ENCODE measurements at places on chromosomes 4 and X. TPM values are rescaled to one million over a fixed set of nuclear protein-coding genes. Genes with fewer than 3 reads are reported as not detected.
A peak's percentile ranks its signal among the peaks of the same experiment; 100 is the strongest.

DNA sequence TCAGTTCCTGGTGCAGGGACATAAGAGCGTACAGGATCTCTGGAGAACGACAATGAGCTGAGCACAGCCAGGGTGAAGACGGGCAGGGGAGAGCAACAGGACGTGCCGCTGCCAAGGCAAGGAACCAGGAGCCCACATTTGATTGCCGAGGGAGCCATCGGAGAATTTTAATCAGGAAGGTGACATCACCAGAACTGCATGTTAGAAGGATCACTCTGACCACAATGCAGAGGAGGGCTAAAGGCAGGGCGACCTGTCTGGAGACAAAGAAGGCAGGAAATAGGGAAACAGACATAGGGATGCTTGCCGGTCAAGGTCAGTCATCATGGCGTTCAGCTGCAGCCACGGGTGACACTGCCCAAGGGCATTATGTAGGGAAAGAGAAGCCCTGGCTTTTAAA is 81.4 kb downstream of the RBM47 start:
- no peak overlapping the region for H3K4me3 ChIP-seq
- no peak for DNase-seq
- no peaks in the 10 kb centered on the region for H3K36me3 ChIP-seq
- H3K27ac ChIP-seq = no peak overlapping the region

DNA sequence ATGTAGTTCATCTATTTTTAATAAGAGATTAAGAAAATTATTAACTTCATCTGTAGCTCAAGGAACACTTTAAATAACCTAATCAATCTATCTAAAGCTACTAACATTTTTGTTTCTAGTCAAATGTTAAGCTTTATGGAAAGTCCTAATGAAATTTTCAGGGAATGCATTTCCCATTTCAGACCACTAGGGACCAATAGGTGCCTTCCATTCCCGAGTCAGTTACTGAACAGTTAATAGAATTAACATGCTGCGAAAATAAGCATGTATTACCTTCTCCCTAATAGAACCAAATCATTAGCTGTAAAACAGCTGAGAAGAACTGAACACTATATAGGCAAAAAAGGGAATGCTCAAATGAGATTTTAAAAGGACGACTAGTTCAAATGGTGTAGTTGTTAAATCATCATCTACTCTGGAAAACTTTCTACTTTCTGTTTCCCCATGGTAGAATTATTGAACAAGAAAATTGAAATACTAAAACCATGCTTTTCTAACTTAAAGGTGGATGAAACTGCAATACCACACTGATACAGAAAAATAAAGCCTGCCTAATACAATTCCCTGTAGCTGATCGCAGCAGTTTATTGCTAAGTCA is 22.5 kb downstream of the STX18 start:
- H3K27me3 ChIP-seq = no peaks in the 10 kb centered on the region
- DNase-seq = no peak
- H3K4me1 ChIP-seq = peaks cover 33% of the 10 kb centered on the region
- no peaks in the 10 kb centered on the region for H3K36me3 ChIP-seq
- no peak overlapping the region for H3K4me3 ChIP-seq
- H3K27ac ChIP-seq = no peak overlapping the region

DNA sequence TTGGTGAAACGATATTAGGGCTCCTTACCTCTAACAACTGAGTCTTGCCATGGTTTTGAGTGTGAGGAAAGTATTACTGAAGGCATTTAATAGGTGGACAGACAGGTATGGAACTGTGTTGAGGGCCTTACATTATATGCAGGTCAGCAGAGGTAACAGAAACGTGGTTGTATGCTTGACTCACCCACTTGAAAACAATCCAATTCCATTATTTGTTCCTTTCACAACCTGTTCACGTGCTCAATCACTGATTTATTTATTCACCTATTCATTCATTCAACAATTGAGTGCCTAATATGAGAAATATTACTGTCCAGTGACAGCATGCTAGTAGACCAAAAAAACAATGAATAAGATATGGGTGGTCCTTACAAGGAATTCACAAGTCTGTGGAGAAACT is 33.3 kb upstream of the PPARGC1A start:
- H3K4me3 ChIP-seq = no peak overlapping the region
- H3K27me3 ChIP-seq = no peaks in the 10 kb centered on the region
- H3K27ac ChIP-seq = no peak overlapping the region
- no peak for DNase-seq

Gene NALF2
- total RNA-seq = not detected

DNA sequence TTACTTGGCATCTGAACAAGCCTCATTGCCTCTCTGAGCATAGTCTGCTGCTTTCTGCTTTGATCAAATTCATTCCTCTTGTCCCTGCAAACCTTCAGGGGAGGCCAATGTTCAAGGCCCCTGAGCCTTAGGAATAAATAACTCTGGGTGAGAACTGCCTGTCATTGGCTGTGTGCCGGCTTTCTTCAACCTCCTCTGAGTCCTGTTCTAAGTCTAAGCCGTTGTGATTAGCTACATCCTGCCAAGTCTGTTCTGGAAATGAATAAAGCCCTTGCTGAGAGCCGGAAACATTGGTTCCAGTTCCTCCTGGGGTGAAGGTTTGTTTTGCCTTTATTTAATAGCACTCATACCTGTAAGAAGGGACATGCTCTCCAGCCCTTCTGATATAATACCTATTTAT is 13.8 kb downstream of the RNF4 start:
- peak overlapping the region; percentile 88 for H3K27ac ChIP-seq
- H3K27me3 ChIP-seq = no peaks in the 10 kb centered on the region
- no peak for DNase-seq
- peaks cover 57% of the 10 kb centered on the region for H3K36me3 ChIP-seq
- H3K4me1 ChIP-seq = peaks cover 92% of the 10 kb centered on the region

Gene VCX3A
- total RNA-seq = not detected

- DNase-seq = no peak
- H3K4me3 ChIP-seq = no peak overlapping the region
- H3K36me3 ChIP-seq = peaks cover 1% of the 10 kb centered on the region
- peaks cover 3% of the 10 kb centered on the region for H3K4me1 ChIP-seq
- no peaks in the 10 kb centered on the region for H3K27me3 ChIP-seq
Measured at GRCh38 chrX:53133400-53133799, 39.5 kb downstream of the KANTR start.

GRCh38 chr4:109294468-109295020 is 7.9 kb downstream of the COL25A1 start:
- no peak for DNase-seq
- no peak overlapping the region for H3K4me3 ChIP-seq
- peaks cover 38% of the 10 kb centered on the region for H3K27me3 ChIP-seq
- H3K36me3 ChIP-seq = no peaks in the 10 kb centered on the region
